ENCODE measurements at places on chromosomes 6 and 20.

- DNase-seq, result peak; percentile 45
These were observed 73.4 kb upstream of the GTSF1L start for GRCh38 chr20:43800186-43800585.

GRCh38 chr6:14919038-14919670, 326.7 kb upstream of the JARID2 start:
- DNase-seq, result no peak

DNA sequence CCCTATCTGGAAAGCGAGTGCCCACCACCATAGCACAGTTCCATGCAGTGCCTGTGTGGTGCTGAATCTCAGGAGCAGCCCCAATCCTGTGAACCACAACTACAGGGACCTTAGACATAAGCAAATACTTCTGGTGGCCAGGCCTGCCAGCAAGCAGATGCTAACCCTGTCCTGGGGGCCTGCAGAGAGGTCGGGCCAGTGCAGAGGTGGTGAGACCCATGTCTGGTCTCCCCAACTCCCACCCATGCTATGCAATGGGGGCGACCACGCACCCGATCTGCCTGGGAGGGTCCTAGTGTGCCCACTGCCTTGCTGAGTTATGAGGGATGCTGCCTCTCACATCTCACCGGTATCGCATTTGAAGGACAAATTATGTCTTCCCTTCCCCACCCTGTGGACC, 151.6 kb upstream of the ZNF337 start:
- DNase-seq, result no peak

DNA sequence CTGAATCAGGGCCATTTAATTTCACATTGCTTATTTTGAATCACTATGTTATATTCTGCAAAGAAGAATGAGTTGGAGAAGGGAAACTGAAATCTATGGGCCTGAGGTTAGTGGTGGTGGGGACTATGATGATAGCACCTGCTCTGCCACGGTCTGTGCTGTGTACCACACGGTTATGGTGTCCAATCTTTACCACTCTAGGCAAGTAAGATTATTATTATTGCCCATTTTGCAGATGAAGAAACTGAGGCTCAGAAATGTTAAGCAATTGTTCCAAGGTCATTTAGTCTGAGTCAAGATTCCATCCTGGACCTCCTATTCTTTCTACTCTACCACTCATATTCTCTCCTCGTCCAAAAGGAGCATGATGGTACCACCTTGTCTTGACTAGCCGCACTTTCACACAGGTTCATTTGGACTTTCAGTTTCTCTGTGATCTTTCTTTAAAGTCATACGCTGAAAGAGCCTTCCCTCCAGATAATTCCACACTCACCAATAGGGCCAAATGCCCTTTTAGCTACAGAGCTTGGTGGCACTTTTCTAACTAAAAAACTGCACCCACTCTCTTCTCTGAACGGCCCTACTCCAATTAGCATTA, 56.2 kb downstream of the GFOD1 start:
- no peak for DNase-seq

DNA sequence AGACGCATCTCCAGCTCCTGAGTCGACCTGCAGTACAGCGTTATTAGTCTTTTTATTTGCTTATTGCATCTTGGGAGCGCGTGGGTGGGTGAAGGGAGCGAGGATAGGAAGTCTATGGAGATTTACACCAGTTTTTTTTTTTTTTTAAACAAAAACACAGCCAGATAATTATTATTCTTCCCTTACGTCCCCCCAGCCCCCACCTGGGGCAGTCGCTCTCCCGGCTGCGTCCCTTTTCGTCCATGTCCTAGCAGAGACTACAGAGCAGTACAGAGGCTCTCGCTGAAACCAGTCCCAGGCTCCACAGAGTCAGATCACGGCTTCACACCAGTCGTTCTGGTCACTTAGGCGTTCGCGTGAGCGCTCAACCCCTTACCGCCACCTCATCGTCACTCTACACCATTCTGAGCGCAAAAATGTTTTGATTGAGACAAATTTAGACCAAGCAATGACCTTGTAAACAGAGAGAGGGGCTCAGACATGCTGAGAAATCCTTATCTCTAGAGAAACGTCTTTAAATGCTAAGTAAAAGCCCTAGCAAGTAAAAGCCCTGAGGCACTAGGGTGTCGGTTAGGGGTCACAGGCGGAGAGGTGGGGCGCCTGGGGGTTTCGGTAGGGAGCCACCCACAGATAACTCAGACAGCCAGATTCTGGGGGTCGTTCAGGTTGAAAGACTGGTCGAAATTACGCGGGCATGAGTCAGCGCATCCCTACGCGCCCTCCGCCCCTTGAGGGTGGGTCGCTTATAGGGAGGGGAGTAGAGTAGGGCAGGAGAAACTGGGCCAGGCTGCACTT, 975 bp upstream of the PPT2 start:
- DNase-seq, result no peak

DNA sequence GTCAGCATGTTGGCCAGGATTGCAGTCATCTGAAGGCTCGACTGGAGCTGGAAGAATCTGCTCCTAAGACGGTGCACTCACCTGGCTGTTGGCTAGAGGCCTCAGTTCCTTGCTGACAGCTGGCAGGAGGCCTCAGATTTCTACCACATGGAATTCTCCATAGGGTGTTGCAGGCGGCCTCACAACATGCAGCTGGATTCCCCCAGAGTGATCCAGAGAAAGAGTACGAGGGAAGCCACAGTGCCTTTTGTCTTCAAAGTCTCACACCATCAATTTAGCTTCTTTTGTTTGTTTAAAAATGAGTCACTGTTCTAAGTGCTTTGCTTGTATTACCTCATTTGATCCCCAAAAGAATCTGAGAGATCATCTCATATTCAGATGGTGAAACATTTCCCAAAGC, 65.5 kb upstream of the FYN start:
- no peak for DNase-seq

GRCh38 chr6:10175362-10175761, 239.5 kb downstream of the TFAP2A start:
- DNase-seq, result no peak

- DNase-seq, result no peak
These were observed 27.9 kb upstream of the CD93 start for GRCh38 chr20:23114018-23114417.

GRCh38 chr6:148559848-148560433, 186.9 kb upstream of the UST start:
- DNase-seq, result peak; percentile 55

DNA sequence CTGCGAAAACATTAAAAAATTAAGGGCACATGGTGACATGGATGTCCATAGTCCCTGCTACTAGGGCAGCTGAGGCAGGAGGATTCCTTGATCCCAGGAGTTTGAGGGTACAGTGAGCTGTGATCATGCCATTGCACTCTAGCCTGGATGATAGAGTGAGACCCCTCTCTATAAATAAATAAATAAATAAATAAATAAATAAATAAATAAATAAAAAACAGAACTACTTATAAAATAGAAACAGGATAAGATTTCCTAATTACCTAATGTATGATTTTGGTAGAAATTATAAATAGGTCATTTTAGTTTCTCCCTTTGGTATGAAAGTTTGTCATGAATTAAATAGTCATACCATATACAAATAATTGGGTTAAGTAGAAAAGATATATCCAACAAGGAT, 916.2 kb downstream of the GRIK2 start:
- no peak for DNase-seq

GRCh38 chr20:58891086-58891717, 38.7 kb downstream of the GNAS start:
- peak; percentile 77 for DNase-seq

Measured in CD4-positive, CD25-positive, alpha-beta regulatory T cell (primary cell).